ENCODE measurements at places on chromosomes 4 and X.

DNA sequence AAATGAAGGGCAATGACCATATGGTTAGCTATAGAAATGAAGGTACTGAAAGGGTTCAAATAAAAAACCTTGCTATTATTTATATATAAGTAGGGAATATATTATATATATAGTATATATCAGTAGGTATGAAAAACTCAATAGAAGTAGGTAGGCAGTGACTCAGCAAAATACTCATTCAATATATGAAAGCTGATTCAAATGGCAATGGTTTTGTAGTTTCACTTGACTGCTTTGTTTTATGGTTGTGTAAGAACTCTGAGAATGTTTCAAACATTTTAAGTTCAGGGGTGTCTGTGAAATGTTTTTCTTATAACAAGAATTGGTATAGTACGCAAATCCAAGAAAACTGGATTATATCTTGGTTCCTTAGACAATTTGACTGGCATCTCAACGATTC, 4.1 kb downstream of the ZNF280C start:
- no peak for DNase-seq

DNA sequence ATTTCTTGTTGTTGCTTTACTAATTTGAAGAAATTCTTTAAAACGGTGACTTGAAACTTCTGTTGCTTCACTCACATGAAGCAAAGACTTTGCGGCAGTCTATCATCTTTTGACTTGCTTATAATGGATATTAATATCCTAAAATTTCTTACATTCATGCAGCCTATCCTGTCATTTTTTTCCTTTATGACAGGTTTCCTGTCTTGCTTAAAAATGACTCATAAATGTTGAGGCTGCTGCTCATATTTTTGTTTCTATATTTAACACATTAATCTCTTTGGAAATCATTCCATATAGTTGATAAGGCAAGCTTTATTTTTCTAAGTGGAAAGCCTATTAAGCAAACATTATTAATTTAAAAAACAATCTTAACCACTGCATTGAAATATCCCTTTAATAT, 176.6 kb upstream of the GALNTL6 start:
- no peak for DNase-seq

- no peak for DNase-seq
Measured at GRCh38 chr4:185346975-185347601, 48.6 kb downstream of the LRP2BP start.

GRCh38 chrX:13440176-13440575, 120.3 kb upstream of the ATXN3L start:
- DNase-seq, result no peak

GRCh38 chr4:2350982-2351381, 67.5 kb downstream of the ZFYVE28 start:
- DNase-seq, result peak; percentile 16

DNA sequence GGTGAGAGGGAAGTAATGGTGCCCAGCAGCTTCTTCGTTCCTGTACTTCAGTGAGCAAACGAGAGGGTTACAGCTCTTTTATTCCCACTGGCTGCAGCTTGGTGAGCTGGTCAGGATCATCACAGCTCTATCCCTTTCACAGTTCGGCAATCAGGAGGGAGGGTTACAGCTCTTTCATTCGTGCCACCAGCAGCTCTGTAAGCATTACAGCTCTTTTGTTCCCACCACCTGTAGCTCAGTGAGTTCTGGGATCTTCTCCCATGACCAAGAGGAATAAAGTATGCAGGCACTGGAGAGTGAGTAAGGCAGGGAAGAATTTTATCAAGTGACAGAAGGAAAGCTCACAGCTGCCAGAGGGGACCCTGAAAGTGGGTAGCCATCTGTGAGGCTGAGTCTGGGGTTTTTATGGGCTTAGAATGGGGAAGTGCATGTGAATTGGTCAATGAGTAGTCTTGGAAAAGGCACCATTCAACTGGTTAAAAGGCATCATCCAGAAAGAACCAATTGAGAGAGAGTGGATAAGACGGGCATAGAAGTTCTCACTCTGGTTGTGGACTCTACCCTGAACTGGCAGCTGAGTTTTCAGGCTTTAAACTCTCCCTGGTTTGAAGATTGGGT, 123.7 kb downstream of the COX18 start:
- no peak for DNase-seq

DNA sequence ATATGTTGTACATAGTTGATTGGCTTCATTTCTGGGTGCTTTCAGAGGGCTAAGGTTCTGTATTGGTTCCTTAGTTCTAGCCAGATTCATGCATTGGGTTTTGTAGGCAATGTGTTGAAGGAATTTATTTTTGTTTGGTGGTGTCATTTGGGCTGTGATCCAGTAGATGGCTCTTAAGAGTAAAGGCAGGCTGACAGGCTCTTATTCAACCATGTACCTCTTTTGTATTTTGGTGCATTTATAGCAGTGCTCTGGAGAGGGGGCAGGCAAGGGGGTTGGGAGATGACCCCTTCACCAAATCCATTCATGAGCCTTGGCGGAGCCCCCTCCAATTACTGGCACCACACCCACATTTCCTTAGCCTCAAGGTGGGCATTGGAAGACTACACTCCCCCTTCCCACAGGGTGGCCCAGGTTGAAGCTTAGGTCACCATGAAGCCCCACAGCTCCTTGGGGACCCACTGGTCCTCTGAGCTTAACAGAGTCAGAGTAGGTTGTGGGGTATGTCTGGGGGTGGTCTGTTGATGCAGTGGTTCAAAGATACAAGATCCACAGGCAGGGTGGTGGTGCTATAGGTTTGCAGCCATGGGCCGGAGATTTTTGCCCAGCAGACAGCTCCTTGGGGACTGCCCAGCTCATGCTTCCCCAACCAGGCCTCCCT, 143.0 kb upstream of the GNPDA2 start:
- DNase-seq, result no peak

DNA sequence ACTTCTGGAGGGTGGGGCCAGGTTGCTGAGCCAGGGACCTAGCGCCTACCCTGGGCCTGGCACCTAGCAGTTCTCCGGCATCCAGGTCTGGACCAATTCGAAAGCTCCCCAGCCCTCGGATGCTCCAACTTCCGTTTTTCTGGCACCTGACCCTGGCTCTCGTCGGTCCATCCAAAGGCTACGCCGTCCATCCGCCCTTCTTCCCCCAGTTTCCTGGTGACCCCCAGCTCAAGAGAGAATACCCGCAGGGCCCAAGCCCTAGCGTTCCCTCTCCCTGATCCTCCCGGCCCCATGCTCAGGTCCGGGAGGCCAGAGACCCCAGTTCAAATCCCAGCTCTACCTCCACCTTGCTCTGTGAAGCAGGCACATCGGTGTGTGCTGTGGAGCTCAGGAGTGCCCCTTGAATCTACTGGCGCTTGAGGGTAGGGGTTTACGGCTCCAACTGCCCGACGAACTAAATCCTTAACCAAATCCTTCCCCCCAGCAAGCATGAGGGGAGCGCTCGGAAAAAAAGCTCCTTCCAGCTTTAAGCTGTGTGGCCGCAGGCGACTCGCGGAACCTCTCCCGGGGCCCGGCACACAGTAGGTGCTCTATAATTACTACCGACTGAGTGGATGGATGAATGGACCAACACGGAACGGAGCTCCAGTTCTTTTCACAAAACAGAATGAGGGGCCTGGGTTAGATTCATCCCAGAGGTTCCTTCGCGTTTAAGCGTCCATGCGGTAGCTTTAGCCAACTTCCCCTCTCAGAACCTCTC, 1.1 kb downstream of the CRMP1 start:
- no peak for DNase-seq

GRCh38 chr4:156718226-156718625, 253.4 kb downstream of the PDGFC start:
- DNase-seq, result no peak

GRCh38 chrX:130330706-130331105, 9.0 kb upstream of the SLC25A14 start:
- DNase-seq, result no peak

GRCh38 chr4:128393101-128393704, 105.6 kb upstream of the PGRMC2 start:
- no peak for DNase-seq

DNA sequence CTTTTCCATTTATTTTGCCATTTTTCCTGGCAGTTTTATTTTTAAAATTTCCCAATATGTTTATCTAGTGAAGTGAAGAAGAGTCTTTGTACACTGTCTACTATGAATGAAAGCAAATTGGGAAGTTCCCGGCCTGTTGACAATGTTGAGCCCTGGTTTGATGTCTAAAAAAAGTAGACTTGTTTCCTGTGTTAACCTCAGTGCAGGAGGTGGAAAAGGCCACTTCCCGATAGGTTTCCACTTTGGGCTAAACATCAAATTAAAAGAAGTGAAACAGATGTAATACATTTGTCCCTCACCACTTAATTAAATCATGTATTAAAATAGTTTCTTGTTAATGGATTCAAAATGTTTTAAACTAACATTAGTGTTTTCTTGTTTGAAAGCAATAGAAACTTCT, 30.0 kb downstream of the BBS12 start:
- DNase-seq, result no peak

DNA sequence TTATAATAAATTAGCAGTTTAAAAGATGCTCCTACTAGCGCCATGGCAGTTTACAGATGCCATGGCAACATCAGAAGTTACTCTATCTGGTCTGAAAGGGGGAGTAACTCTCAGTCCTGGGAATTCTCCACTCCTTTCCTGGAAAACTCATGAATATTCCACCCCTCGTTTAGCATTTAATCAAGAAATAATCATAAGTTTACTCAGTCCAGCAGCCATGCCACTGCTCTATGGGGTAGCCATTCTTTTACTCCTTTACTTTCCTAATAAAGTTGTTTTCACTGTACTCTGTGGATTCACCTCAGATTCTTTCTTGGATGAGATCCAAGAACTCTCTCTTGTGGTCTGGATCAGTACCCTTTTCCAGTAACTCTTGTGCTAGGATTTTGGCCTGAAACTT, 52.3 kb downstream of the GUCY1B1 start:
- no peak for DNase-seq

GRCh38 chr4:186932631-186933187, 209.1 kb upstream of the FAT1 start:
- no peak for DNase-seq

GRCh38 chr4:179762840-179763239, 2320.6 kb upstream of the AGA start:
- DNase-seq, result no peak

- DNase-seq, result peak; percentile 39
Measured at GRCh38 chrX:15854080-15854655, 445 bp downstream of the AP1S2 start.

DNA sequence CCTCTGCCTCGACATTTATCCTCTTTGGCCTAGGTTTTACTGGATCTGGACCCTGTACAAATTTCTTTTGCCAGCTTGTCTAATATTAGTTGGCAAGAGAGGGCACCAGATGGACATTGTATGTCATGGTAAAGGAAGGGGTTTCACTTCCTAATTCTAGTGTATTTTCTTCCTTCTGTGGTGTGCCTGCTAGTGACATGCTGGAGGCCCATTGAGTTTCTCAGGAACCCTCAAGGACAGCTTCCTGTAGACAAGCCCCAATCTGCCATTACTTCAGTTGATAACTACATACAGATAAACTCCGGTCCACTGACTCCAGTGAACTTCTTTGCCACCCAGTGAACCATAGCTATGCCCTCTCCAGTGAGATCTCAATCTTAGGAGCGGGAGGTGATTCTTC, 116.9 kb downstream of the STPG2 start:
- DNase-seq, result no peak

DNA sequence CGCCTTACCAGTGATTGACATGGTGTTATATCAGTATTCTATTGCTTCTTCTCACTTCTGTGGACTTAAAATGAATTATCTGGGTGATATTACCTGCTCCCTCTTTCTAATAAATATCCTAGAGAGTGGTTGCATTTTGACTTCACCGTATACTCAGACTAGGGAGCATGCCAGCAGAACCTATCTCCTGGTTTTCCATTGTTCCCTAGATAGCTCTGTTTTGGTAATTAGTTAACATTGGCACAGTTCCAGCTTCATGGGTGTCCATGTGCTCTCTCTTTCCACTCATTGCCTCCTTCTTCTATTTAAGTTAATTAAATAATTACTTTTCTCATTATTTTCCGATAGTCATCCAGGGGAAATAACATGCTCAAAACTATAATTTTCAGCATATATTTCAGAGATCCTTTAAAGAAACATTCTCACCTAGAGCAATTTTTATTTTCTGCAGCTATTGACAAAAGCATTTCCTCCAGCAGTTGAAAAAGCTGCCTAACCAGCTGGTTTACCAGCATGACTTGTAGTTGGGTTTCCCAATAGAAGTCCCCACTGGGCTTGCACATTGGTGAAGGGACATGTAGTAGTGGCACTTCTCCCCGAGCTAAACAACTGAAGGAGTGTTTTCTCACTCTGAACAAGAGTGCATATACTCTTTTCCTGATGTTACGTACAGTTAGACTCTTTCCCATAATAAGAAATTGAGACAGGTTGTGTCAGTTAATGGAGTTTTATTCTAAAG, 27.9 kb upstream of the PAPSS1 start:
- no peak for DNase-seq

DNA sequence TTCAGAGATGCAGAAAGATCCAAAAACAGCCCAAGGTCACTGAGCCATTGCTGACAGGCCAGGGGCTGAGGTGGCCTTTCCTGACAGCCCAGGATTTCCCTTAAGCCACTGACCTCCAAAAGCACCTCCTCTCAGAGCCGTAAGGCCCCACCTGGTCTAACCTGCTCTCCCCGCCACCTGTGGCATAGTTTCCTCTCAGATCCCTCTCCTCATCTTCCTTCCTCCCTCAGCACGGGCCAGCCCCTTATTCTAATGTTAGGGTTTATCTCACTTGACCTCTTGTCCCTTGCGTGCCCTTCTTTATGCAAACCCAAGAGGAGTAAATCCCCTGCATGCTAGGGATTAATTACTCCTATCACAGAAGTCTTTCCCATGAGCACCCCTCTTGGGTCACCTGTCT, 113.0 kb downstream of the RBM47 start:
- DNase-seq, result no peak

GRCh38 chr4:52675111-52675510, 16.0 kb upstream of the USP46 start:
- no peak for DNase-seq

GRCh38 chrX:149490100-149490499, 15.0 kb downstream of the IDS start:
- no peak for DNase-seq

- no peak for DNase-seq
Measured at GRCh38 chr4:1321946-1322650, 24.9 kb upstream of the UVSSA start.

GRCh38 chr4:182494103-182494502, 250.9 kb downstream of the TENM3 start:
- no peak for DNase-seq

DNA sequence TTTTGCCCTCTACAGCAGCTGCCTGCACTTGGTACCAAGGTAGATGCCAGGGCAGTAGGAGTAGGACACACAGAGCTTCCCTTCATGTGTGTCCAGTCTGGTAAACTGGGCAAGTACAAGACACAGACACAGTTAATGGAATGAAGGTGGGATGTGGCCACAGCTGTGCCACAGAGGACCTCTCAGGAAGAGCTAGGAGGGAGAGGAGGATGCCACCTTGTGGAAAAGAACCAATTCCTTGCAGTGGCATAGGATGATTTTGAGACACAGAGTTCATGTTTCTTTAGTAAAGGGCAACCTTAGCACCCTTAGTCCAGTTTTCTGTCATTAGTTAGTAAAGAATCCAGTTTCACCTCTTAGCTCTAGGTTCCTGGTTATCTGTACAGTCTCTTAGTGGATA, 36.3 kb upstream of the TBC1D14 start:
- no peak for DNase-seq
